ENCODE measurements at places on chromosomes 11 and 22.

- no peak for DNase-seq
Observed at GRCh38 chr11:71223671-71224660, 28.4 kb downstream of the SHANK2 start.

GRCh38 chr11:59758401-59759037 is 3.3 kb downstream of the STX3 start:
- DNase-seq, result no peak

GRCh38 chr11:120420572-120420971 is 84.4 kb downstream of the ARHGEF12 start:
- DNase-seq, result no peak

GRCh38 chr11:61682093-61682732 is 2.0 kb downstream of the DAGLA start:
- no peak for DNase-seq

DNA sequence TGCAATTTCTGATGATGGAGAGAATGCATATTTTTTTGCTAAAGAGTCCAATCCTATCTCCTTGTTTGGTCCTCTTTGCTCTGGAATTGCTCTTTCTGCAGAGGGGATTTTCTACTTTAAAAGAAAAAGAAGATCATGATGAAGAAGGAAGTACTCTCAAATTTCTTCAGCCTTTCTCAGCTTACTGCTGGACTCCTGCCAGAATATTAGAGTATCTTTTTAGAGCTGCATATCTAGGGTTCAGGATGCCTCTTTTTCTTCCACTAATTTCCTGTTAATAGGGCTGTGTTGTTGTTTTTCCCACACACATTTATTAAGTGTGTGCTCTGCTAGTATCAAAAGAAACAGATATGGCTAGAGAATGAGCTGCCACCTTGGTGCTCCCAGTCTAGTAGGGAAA is 18.2 kb downstream of the UBASH3B start:
- DNase-seq, result no peak

DNA sequence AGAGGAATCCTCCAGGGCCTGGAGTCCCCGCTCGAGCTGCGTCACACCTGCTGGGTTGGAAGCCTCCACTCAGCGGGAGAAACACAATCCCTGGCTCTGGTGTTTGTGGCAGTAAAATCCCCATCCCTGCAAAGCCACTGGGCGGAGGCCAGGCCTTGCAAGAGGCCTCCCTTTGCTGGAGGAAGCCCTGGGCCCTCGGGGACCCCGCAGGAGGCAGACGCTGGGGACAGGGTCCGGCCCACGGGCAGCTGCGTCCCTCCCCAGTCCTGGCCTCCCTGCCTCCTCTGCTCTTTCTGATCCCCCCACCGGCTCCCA is 194.7 kb downstream of the BRD1 start:
- no peak for DNase-seq

GRCh38 chr22:40015358-40015976 is 20.7 kb downstream of the FAM83F start:
- DNase-seq, result no peak

DNA sequence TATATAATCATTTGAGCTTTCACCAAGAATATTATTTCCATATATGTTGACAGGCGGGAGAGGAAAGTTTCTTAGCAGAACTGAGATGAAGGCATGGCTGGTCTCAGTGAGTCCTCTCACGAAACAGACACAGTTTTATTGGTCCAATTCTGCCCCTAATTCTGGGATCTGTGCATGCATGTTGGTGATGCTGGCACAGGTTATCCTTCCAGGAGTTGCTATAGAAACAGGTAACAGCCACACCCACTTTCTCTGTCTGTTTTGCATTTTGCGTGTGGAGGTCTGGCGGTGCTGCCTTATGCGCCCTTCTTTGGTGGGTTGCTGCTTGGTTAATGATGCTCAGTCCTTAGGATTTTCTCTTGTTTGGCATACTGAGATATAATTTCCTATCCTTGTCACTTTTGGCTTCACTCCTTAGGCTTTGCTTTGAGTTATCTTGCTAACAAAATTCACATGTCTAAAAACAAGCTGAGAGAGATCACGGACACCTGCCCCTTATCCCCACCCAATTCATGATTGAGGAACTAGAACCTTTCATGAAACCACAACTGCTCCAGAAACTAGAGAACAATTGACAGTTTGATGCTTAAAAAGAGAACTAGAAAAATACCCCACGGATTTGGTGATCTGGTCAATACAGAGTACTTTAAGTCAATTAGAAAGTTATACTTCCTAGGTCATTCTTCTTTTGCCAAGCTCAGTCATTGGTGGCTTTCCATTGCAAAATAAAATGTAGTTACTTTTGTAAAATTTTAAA is 189.3 kb downstream of the FAT3 start:
- no peak for DNase-seq

DNA sequence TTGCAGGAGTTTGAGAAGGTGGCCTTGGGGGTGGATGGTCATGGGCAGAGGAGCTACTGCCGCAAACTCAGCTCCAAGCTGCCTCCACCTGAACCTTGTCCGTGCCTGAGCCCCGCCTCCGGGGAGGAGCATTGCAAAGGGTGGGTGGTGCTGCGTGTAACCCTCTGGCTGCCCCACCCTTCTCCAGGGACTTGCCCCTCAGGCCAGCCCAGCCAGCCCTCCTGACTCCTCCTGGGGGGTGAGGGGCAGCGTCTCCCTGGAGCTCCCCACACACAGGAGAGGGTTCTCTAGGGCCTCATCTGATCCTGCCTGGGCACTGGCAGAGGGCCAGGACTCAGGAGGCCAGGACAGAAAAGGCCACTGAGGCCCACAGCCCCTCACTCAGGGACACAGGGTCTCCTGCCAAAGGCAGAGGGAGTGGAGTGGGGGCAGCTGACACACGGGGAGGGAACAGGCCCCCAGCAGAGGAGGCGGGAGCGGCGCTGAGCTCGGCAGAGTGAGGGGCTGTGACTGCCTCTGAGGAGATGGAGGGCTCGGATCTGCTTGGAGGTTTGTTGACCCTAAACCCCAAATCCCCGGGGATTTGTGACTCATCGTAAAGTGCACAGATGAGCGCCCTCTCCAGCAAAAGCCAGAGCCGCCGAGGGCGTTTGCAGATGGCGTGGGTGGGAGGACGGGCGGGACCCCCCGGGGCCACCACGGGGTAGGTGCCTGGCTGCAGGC is 12.8 kb downstream of the BRSK2 start:
- DNase-seq, result no peak

DNA sequence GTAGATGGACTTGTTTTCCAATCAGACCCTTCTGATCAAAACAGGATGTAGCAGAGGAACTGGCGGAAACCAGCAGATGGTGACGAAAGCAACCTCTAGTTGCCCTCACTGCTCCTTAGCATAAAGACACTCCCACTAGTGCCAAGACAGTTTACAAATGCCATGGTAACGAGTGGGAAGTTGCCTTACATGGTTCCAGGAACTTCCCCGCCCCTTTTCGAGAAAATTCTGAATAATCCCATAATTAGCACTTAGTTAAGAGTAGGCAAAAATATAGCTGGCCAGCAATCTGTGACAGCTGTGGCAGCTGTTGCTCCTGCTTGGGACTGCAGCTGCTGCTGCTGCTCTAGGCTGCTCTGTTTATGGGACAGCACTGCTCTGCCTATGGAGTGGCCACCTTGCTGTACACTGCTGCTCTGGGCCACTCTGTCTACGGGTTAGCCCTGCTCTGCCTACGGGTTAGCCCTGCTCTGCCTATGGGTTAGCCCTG is 33.4 kb upstream of the SORL1 start:
- DNase-seq, result no peak

GRCh38 chr11:83611031-83611430 is 324.9 kb upstream of the CCDC90B start:
- no peak for DNase-seq

- DNase-seq, result no peak
Observed at GRCh38 chr11:47967577-47968525, 12.5 kb upstream of the PTPRJ start.

GRCh38 chr11:78313181-78313795 is 104.3 kb downstream of the GAB2 start:
- DNase-seq, result no peak

- DNase-seq, result no peak
Observed at GRCh38 chr22:34902335-34902734, 163.6 kb upstream of the ISX start.

DNA sequence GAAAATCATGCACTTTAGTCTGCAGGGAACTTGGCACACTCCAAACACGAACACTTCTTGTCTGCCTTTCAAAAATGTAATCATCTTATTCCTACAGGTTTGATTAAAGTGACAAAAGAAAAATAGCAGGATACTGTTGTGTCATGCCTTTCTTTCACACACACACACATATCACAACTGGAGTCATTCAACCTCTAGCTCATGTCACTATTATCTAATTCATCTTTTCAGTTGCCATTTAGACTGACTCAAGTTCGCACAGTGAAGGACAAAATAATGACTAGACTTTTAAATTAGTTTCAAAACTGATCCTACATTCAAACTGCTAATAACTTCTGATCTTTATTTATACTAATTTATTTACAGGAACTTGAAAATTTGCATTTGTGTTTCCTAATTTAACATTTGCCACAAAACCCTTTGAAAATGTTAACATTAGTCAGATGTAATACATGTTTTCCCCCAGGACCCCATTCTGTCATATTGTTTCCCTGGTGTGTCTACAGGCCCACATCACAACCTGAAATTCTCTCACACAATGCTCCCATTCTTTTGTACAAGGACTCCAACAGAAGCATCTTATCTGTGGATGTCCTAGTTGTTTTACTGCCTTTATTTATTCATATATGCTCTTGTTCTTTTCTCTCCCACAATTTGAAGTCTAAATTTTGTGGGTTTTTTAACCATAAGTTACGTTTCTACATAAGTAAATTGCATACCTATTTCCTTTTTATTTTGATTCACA is 171.1 kb downstream of the GRIA4 start:
- no peak for DNase-seq

DNA sequence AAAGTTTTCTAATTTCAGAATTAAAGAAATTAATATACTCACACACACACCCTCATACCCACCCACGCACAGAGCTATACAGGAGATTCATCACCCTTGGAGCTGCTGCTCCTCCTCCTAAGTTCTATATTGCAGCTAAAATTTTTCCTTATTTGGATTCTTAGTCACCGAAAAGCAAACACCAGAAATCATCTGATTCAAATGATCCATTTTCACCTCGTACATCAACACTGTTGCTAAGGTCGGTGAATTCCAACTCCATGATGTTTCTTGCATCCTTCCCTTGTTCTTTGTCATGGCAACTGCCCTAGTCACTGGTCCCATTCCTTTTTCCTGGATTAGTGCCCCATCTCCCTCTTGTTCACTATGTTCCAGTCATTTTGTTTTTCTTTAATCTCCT is 286.2 kb downstream of the GRM5 start:
- DNase-seq, result no peak

DNA sequence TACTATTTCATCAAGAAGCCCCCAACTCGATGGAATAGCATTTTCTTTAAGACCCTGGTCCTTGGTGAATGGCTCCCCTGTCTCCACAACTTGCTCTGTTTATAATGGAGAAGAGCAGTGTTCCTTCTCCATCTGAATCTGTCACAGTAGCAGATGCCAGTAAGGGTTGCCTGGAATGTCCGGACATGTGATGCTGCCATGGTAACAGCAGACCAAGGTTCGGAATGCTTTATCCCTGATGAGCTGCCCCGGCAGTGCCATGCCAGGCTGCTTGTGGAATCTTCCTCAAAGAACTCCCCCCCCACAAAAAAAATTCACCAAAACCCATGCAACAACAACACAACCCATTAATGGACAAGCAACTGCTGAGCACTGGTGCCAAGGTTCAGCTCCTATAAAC is 72.5 kb downstream of the KCNC1 start:
- no peak for DNase-seq

GRCh38 chr11:11501546-11502262 is 120.1 kb downstream of the GALNT18 start:
- no peak for DNase-seq

DNA sequence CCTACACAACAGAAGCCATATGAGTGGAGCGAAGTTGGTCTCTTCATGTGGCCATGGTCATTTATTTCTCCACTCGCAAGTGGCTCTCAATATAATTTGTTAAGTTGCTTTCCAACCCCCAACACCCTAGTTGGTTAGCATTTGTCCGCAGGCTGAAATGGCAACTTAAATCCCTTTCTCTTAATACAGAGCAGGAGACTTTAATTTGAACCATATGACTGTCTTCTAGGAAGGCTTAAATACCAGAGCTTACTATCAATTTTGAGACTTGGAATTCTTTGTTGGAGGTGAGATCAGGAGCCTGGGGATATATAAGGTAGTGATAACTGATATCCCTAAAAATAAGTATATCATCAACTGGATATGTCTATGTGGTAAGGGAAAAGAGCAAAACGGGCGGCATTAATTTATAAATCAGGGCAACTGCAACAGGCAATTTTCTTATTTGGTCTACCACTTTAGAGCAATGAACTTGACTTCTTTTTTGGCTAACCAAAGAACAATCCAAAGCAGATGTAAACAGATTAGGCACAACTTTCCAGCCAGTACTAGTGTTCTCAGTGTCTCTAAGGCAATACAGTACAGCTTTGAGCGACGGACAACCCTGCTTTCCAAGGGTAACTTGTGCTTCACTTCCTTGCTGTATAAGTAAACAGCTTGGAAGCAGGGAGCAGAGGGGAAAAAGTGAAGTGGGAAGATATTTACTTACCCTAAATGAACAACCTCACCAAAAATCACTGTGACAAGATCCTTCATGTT is 74.7 kb upstream of the APOA1 start:
- no peak for DNase-seq

GRCh38 chr11:70423523-70424505 is 25.5 kb downstream of the CTTN start:
- no peak for DNase-seq

DNA sequence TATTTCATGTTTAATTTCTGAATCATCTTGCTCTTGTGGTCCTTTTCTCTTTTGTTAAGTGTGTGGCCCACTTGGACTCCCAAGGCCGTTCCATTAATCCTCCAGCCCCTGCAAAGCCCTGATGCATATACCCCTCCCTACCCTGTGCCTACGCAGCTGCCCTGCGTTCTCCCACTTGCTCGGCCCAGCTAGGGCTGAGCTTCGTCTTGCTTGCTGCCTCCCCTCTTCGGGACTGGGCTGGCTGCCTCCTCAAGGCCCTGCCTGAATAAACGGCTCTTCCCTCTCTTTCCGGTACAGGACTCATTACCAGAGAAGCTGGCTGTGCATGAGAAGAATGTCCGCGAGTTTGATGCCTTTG is 28.5 kb downstream of the ARHGAP1 start:
- no peak for DNase-seq

- DNase-seq, result no peak
Observed at GRCh38 chr22:42595434-42595833, 19.2 kb downstream of the POLDIP3 start.

GRCh38 chr11:66815646-66816045 is 27.6 kb upstream of the RCE1 start:
- no peak for DNase-seq

DNA sequence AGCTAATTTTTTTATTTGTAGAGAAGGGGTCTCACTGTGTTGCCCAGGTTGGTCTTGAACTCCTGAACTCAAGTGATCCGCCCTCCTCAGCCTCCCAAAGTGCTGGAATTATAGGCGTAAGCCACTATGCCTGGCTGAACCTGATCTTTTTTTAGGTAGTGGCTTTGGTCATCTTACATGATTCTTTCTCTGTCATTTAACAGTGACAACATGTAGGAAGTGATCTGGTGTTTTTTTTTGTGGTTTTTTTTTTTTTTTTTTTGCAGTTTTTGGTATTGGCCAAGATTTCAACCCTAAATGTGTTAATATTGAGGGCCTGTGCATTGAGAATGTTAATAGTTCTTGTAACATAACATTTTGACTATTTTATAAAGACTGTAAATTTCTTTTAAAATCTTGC is 8.0 kb upstream of the FERMT3 start:
- no peak for DNase-seq

Measured in brain pericyte (primary cell).